ENCODE measurements at places on chromosomes 16 and 17. TPM values are rescaled to one million over a fixed set of nuclear protein-coding genes. Genes with fewer than 3 reads are reported as not detected.

DNA sequence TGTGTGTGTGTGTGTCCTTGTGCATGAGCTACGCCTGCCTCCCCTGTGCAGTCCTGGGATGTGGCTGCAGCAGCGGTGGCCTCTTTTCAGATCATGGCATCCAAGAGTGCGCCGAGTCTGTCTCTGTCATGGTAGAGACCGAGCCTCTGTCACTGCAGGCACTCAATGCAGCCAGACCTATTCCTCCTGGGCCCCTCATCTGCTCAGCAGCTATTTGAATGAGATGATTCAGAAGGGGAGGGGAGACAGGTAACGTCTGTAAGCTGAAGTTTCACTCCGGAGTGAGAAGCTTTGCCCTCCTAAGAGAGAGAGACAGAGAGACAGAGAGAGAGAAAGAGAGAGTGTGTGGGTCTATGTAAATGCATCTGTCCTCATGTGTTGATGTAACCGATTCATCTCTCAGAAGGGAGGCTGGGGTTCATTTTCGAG is 22.5 kb downstream of the STAT5A start:
- DNase-seq = no peak

DNA sequence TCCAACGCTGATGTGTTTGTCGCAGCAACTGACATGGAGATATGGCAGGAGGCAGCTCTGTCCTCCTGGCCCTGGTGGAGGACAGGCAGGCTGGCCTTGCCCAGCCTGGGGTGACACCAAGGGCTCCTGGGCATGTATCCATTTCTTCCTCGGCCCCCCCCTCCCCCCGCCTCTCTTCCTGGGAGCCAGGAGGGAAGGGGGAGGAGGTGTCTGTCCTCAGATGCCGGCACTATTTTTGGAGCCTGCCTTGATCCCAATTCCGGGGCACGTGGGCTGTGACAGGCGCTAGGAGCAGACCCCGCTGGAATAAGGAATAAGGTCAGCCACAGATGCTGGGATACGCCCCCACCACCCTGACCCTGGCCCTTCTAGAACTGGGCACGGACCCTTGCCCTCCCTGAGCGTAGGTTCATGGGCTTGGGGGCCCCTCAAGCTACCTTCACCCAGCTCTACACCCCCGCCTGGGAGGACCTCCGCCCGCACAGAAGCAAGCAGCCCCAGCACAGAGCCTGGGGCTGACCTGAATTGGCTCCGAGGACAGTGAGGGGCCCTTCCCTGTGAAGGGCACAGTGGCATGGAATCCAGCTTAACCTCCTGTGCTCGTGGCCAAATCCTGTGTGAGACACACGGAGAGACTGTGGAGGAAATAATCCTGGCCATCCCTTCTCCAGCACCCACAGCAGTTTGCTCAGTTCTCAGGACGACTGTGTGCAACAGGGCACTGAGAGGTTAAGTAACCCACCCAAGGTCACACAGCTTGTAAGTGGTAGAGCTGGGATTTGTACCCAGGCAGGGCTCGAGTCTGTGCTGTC is 24.1 kb downstream of the SEC14L5 start:
- DNase-seq = no peak

DNA sequence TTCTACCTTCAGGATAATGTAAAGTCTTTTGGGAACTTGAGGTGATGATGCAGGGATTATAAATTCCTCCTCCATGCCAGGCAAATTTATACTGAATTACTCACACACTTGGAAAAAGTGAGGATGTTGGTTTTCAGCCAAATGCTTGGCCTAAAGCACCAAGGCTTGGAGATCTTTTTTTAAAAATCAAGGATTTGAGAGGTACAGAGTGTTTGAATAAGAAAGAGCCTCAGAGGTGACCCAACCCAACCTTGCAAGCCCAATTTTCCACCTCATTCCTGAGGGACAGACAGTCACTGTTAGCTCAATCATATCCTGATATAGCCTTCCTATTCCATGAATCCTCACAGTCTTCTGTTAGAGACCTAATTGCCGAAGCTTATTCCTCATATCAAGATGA is 14.0 kb downstream of the GRIN2A start:
- DNase-seq = no peak

GRCh38 chr17:44636562-44636961 is 19.7 kb upstream of the MEIOC start:
- no peak for DNase-seq

- DNase-seq = no peak
These were observed 8.6 kb downstream of the RTN4RL1 start for GRCh38 chr17:2016494-2016893.

DNA sequence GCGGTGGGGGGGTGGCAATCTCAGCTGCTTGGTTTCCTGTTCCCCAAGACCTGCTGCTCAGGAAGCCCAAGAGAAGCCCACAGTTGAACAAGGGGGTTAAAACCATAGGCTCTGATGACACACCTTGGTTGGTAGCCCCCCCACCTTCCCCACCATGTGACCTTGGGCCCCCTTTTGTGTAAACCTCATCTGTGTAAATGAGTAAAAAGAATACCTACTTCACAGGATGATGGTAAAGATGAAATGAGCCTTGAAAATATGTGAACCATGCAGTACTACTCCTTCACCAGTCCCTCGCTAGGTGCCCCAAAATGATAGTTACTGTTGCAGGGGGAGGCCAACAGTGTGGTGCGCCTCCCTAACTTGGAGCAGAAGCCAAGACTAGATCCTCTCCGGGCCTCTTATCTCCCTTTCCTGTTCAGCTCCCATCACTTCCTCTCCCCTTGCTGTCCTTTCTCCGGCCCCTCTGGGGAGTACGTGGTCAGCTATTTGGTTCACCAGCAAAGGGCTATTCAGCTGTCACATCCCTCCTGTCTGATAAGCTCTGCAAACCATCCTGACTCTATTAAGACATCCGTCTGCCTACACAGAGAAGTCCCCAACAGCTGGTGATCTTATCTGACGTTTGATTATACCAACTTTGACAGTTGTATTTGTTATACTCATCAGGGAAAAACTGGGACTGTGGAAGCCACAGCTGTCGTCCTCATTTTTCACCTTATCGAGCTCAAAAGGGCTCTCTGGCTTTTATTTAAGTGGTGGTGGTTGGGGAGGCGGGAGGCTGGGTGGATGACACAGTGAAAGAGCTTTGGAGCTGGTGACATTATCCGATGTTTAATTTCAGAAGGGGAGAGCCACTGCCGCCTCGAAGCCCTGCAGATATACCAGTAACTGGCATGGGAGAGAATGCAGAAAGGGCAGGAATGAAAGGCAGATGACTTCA is 19.9 kb downstream of the DCAKD start:
- no peak for DNase-seq

GRCh38 chr17:71849783-71850768 is 270.7 kb upstream of the SOX9 start:
- DNase-seq = no peak

GRCh38 chr17:67016039-67016762 is 28.2 kb upstream of the CACNG1 start:
- no peak for DNase-seq

DNA sequence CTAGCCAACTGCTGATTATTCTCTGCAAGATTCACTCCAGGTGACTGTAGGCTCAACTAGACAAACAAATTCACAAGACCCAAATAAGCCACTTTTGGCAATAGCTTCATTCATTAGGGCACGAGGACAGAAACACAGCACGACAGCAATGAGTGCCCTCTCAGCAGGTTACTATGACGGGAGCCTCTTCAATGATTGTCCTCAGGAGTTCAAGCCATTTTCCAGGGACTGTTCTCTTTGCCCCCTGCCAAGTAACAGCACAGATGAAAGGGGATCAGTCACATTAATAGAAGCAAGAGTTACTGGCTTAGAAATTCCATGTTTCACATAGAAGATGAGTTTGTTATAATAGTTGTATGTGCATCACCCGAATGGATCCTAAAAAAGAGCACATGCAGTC is 712.2 kb downstream of the CDH8 start:
- no peak for DNase-seq

DNA sequence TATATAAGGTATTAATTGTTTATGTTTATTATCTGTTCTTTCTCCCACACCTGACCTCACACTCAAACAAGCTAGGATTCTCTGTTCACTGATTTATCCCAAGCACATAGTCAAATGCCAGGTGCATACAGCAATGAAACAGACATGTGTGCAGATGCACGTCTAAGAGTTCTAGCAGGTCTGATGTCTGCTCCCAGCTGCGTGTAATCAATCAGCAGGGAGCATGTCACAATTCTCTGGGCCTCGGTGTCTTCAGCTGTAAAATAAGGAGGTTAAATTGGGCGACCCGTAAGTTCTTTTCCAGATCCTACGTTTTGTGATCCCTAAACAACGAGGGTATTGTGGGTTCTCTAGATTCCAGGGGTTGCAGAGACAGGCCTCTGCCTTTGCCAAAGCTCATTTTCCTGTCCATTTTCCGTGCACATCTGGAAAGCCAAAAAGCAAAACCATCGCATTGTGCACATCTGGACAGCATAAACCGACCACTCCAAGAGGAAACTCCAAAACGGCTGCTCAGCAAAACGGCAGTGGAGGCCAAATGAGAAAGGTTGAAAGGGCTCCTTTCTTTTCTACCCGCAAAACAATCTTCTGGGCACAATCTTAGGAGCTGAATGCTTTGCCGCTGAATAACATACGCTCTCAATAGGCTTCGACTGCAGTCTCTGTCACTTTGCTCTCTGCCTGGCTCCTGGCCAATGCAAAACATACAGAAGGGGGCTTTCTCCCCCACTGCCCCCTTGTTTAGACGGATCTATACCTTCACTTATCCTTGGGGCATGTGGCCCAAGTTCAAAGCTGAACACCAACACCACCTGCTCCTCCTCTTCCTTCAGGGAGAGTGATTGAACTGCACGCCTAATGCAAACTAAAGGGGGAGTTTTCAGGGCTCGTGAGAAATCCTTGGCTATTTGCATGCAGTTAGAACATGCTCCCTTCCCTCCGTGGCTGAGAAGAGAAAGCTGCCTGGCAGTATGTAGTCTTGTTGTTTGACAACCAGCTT is 426.3 kb downstream of the SLC39A11 start:
- DNase-seq = no peak

- no peak for DNase-seq
These were observed 143.1 kb downstream of the CDH13 start for GRCh38 chr16:82769845-82770244.

GRCh38 chr16:79287424-79287917 is 313.1 kb downstream of the MAF start:
- DNase-seq = no peak

DNA sequence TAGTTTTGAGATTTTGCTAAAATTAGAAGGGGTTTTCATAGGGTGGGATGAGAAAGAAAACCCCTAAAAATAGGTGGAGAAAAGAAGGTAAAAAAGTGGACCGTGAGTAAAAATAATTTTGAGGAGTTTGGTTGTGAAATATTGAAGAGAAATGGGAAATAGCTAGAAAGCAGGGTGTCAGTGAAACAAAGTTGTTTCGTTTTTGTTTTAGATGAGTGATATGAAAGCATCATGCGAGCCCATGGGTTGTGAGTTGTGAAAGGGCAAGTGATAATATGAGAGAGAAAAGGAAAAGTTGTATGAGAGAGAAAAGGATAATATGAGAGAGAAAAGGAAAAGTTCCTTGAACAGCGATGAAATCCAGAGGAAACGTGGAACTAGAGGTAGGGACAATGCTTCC is 7.3 kb upstream of the SMIM36 start:
- DNase-seq = no peak

GRCh38 chr16:4309833-4310266 is 6.0 kb upstream of the GLIS2 start:
- DNase-seq = no peak

DNA sequence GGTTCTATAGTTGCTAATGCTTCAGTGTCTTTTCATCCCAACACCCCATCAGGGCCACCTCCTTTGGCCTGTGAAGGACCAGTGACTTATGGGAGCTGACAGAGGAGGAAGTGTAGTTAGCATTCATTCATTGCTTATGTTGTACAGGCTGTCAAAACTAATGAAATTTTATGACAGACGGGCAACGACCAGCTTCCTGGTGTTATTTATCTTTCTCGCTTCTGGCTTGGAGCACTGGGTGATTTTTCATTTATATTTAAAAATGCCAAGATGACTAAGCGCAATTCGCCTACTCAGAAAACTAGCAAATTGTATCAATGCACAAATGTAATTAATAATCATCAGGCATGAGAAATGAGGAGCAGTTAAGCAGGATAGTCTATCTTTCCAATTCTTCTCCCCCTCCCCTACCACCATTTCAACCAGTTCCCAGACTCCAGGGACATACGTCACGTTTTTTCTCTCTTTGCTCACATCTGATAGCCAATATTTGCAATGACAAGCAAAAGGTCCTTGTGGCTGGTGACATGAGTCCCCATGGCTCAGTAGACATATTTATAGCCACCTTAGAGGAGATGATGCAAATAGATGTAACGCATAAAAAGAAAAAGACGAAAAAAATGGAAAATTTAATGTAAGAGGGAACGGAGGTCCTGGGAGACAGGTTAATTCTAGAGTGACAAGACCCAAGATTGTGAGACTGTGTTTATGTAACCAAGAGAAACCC is 11.2 kb downstream of the CDRT15 start:
- DNase-seq = no peak

- no peak for DNase-seq
These were observed 39.7 kb upstream of the PVALEF start for GRCh38 chr17:81125573-81126081.

- DNase-seq = no peak
These were observed 228.7 kb downstream of the CDH13 start for GRCh38 chr16:82855471-82855870.

- DNase-seq = no peak
These were observed 20.3 kb downstream of the RHBDL3 start for GRCh38 chr17:32285746-32286517.

GRCh38 chr17:40097931-40098845 is 2.2 kb downstream of the NR1D1 start:
- DNase-seq = no peak

DNA sequence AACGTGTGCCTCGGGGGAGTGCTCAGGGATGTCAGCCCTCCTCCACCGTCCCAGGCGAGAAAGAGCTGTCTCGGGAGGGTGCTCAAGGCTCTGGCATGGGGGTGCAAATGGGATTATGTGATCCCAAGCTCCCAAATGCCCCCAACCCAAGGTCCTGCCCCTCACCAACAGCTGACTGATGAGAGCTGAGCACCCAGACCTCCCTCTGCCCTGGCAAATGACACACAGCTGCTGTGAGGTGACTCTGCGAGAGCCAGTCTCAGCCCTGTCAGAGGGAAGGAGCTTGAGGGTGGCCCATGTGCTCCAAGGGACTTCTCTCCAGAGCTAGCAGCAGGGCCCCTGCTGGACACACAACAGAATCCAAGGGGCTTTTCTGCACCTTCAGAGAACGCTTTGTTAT is 7.7 kb downstream of the CDH5 start:
- DNase-seq = no peak

- DNase-seq = no peak
These were observed 5.4 kb upstream of the KPNB1 start for GRCh38 chr17:47644324-47644723.

The OSGIN1 gene
- 15.5 TPM for total RNA-seq

The NPIPB6 gene
- total RNA-seq = 2.2 TPM

The RASD1 gene
- total RNA-seq = 6.4 TPM

The NPTX1 gene
- 4.7 TPM for total RNA-seq

The PDIA2 gene
- 1.6 TPM for total RNA-seq

Data from type B pancreatic cell (in vitro differentiated cells).